ENCODE measurements at places on chromosomes 1 and 21. TPM values are rescaled to one million over a fixed set of nuclear protein-coding genes. Genes with fewer than 3 reads are reported as not detected.

The ACTN2 gene
- not detected for total RNA-seq

The ARHGEF16 gene
- 0.57 TPM for total RNA-seq

The HES5 gene
- not detected for total RNA-seq

The PRAMEF11 gene
- total RNA-seq = not detected

Data from placental pericyte (primary cell).